ENCODE measurements at places on chromosomes 11 and 22.

DNA sequence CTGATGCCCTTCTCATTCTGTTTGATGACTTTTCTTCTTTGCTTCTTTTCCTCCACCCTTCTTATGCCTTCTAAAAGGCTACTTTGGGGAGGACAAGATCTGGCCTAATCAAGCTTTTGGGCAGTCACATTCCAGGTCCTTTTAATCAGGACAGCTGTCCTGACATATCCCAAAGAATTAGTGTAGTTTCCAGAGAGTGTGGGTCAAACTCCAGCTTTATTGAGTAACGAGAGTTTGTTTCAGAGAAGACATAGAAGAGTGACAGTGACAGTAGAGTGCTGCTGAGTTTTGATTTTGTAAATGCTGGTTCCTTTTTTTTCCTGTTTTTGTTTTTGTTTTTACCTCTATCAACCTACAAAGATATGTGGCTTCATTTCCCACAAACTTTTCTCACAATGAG, 158.4 kb upstream of the SESN3 start:
- DNase-seq = no peak

DNA sequence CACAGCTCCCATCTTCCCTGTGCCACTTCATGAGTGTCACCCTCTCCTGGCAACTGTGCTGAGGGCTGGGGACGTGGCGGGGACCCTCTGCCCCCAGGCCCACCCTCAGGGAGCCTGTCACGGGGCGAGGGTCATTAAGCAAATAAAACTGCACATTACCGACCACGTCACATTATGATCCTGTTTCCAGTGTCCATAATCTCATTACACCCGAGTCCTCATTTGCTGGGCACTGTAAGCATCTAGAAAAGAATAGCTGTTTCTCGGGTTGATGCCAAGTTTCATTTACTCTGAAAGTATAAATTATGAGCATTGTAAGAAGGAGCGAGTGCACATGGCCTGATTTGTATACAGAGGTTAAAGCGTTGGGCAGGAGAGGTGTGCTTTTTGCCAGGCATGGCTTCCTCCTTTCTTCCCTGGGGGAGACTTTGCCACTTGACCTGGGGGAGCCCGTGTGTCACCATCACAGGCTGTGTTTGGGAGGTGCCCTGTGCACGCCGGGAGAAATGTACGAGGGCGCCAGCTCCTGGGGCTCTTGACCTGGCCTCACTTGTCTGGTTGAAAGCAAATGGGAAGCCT, 50.5 kb downstream of the LRP5 start:
- no peak for DNase-seq

DNA sequence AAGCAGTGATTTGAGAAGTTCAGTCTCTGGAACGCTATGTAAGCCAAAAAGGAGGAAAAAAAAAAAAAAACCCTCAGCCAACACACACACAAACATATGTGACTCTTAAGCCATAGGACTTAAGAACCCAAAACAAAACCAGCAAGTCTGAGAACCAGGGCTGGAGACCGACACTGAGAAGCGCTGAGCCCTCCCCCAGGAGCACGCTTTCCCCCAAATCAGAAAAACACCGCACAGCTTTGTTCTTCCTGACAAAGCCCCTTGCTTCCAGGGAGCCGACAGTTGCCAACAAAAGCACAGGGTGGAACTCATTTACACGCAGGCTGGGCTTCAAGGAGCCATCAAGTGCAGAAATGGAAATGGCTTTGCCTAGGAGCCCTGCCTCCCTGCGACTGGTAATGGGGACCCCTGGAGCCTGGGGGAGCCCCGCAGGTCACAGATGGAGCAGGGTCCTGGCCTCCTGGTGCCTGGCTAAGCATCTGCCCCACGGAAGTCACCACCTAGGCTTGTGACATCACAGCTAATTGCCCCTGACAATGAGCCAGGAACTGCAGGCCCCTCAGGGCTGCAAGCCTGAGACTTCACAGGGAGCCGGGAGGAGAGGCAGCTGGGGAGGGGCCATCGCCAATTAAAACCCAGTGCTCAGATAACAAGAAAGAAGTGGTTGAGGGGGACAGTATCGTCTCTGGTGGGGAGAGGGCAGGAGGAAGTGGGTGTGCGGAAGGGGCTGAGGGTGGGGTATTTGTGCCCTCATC, 66.9 kb downstream of the NFAM1 start:
- DNase-seq = no peak

DNA sequence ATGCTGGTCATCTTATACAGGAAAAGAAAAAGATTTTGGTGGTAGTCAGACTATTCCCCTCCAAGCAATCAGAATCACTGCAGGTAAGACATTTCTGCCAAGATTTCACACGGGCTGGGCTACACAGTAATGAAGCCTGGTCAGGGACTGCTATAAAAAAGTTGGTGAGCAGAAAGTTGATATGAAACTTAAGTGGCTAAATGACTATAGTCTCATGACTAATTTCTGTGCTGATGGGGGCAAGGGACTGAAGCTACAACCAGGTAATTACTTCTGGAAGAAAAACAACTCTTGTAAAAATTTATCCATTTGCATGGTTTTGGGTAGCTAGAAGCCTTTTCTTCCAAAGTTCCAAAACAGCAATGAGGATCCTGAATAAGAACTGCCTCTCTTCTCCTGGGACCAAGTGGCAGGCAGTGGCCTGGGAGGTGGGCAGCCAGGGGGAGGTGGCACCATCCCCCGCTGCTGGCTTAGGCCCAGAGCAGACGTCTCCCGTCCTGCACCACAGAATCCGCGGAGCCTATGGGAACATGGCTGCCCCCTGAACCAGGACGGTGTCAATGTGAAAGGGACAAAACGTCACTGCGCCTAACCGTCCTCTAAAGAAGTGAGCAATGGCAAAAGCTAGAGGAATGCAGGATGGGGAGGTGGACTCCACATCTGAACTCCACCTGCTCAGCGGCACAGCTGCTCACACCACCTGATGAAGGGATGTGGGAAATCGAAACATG, 122.6 kb upstream of the LMO1 start:
- no peak for DNase-seq

DNA sequence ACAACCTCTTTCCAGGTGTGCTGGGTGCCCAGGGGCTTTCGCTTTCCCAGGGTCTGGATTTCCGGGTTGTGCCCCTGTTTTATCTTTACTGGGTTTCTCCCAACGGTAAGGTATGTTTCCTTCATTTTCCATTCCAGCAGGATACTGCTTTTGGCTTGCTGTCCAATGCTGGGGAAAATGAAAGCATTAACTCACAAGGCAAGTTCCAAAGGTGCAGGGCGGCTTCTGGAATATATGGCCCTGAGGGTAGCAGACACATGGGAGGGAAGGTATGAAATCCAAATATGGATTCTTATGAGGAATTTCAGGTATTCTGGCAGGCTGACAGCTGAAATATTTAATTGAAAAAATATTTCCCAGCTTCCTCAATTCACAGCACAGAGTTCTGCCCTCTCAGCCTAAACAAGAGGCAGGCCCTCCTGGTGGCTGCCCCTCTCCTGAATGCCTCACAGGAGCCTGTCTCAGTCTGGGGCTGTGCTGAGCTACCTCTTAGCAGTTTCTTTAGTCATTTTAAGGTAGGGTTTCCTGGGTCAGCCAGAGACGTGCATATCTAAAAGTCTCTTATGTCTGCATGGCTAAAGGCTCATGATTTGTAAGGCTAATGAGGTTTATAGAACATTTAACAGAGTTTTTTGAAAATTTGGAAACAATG, 318.6 kb upstream of the B3GAT1 start:
- no peak for DNase-seq

DNA sequence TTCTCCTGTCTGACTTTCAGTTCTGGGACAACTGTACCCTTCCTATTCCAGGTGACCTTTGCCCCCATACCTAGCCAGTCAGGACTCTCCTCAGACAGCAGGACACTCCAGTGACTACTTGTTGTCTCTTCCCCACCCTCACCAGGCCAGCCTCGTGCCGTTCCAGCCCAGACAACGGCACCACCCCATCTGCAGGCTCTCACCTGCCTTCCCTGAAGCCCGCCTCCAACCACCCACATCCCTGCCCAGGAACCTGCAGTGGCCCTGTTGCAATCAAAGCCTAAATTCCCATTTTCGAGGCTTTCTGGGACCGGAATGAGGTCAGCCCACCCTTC, 3.7 kb downstream of the IL2RB start:
- DNase-seq = no peak
